Stimulated activated CD4-positive, alpha-beta T cell treated with anti-CD3 and anti-CD28 coated beads, TNF-alpha, amount 100 ng/mL, for 48 hours (primary cell): ENCODE measurements at places on chromosomes 5 and 9.

GRCh38 chr5:6649186-6649585, 15.9 kb downstream of the SRD5A1 start:
- DNase-seq: no peak

DNA sequence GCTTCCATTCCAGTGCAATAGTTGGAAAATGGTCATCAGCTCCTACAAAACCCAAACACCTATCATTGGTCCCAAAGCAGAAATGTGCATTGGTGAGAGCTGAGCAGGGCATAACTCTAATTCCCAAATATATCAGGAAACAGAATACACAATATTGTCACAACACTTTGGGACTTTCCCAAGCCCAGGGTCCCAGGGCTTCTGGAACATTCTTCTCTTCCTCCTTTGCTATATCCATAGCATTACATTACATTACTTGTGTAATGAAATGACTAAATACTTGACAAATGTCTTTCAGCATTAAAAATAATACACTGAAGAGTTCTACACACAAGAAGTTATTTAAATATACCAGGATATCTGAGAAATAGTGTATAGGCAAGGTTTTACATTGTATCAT, 45.6 kb downstream of the LIX1 start:
- no peak for DNase-seq

- no peak for DNase-seq
Measured at GRCh38 chr9:100933656-100934055, 94.9 kb upstream of the PLPPR1 start.

- DNase-seq: no peak
Measured at GRCh38 chr5:111829701-111830100, 72.7 kb upstream of the NREP start.

GRCh38 chr9:98900725-98901124, 43.0 kb upstream of the COL15A1 start:
- DNase-seq: no peak

- no peak for DNase-seq
Measured at GRCh38 chr9:121952611-121953010, 140.5 kb downstream of the TTLL11 start.

DNA sequence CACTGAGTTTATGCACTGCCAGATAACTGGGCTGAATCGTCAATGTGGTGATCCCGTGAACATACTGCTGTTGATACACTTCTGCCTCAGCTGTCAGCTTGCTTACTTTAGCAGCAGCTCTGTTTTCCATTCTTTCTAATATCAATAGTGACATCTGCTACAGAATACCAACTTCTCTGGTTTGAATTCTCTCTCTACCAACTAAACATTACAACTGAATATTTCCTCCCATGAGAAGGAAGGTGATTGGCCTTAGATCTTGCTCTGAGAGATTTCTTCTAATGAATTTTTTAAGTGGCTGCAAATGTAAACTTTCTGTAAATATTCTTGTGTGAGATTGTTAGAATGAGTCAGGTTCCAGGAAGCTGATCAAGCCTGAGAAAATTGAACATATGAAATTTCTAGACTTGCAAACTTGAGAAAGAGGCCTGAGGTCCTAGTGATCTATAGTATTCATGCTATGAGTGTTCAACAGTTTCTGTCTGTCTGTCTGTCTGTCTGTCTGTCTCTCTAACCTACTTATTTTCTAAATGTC, 205.5 kb upstream of the CDKN2B start:
- no peak for DNase-seq

- DNase-seq: no peak
Measured at GRCh38 chr9:27398982-27399653, 102.2 kb upstream of the EQTN start.

DNA sequence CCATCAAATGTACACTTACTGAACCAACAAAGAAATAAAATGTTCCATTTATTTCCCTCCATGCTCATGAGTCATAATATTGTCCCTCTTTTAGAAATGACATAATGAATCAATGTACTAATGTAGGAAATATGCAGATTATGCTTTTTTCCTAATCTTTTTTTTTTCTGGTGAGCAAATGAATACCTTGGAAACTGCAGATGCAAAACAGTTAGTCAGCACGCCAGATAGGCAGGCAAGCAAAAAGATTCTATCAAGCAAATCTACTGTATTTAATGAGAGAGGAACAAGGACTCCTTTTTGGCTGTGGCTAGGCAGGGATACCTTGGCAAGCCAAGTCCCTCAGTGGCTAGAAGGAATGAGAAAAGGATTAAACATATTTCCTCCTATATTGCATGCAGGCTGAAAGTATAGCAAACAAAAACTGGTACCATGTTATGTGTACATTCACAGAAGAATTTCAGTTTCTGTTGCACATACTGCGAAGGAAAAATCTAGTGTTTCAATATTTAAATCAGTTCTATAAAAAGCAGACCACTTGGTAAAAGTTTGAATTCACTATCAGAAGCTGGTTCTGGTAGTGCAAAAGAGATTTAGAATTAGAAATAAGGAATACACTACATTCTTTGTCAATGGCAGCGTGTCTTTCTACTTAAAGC, 605.4 kb downstream of the TLE1 start:
- no peak for DNase-seq

GRCh38 chr5:81763294-81763928, 12.5 kb upstream of the SSBP2 start:
- DNase-seq: no peak
